ENCODE measurements at places on chromosomes 13 and 19. TPM values are rescaled to one million over a fixed set of nuclear protein-coding genes. Genes with fewer than 3 reads are reported as not detected.

ZNF570 gene
- 1.4 TPM for polyA plus RNA-seq

DNA sequence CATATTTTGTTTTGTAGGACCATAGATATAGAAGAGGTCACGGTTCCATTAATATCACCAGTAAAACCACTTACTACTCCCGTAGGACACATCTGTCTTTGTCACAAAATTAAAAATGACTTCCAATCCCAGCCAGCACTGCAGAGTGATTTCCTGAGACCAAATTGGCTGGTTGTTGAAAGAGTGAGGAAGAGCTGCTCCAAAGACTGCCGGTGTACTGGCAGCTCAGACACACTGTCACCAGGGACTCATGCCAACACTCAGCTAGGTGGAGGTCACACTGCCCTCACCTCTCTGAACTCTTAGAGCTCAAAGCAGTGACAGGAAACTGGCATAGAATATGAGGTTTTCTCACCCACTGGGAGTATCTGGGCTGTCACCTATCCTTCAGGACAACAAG lies 52.1 kb downstream of the FLT1 start:
- no peak for DNase-seq

TMEM150B gene
- polyA plus RNA-seq, result 89.2 TPM

- DNase-seq, result no peak
Measured at GRCh38 chr13:25978961-25979360, 72.9 kb downstream of the SHISA2 start.

ERF gene
- 51.6 TPM for polyA plus RNA-seq

DNA sequence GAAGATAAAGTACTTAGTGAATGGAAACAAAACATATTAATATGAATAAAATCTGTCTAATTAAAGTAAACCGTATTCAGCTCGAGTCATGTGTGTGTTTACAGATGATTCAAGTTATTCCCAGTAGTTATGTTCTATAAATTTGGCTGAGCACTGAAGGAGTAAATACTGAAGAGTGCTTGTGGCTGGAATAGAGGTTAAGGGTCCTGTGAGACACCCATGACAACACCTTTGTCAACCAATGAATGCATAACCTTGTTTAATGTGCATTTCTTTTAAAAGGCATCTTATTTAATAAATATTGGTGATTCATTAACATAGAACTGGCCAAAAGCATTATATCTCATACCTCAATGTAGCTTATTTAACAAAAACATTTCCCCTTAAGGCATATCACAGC lies 577.8 kb upstream of the SLITRK5 start:
- DNase-seq, result no peak

DNA sequence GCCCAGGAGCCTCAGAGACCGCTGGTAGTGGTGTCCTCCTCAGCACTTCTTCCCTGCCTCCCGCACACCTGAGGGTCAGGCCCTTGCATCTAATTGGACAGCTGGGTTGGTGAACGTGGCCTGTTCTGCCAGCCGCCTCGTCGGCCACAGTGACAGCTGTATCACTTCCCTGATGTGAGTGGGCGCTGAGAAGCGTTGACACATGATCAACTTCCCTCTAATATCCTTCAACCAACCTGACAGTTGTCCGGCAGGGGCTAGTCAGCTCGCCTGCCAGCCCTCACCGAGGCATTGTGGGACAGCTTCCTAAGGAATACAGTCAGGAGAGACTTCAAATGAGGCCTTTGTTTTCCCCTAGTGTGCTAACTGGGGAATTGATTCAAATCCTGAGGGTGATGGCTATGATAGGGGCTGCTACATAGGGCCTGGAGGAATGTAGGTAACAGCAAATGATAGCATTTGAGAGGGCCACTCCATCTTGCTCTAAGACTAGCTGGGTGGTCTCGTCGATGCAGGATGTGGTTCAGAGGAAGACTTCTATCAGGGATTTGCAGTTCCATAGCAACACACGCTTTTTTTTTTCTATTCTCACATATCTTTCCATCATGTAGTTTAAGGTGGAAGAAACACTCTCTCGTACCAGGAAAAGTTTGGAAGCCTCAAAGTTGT lies 230.8 kb downstream of the TSHZ3 start:
- no peak for DNase-seq

DNA sequence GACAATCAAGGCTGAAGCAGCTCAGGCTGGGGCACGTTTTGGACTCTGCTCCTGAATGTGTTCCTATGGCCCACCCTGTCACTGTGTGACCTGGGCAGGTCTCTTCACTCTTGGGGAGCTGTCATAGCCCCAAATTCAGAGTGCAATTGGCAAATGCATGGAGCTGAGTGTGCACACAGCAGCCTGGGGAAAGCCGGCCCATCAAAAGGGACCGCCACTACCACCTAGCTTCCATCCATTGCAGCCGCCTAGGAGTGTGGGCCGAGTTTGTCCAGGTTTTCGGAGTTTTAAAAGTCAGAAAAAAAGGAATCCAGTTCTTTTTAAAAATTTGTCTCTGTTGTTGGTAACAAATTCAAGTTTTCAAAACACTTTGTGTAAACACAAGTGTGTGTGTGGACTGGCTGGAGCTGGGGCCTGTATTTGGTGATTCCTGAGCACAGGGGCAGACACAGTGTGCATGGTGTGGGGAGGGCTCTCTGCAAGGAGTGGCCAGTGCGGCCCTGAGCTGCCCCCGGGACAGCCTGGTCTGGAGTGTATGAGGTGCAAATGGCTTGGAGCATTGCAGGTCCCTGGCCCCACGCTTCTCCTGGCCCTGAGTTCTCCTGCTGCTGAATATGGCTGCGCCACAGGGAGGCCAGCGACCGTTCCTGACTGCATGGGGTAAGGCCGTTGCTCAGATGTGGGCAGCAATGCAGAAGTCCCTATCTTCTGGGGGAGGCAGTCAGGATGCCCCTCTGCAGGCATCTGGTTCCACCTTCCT lies 13.2 kb upstream of the ZNF536 start:
- DNase-seq, result no peak

ZNF440 gene
- polyA plus RNA-seq, result 3.5 TPM

GRCh38 chr19:1206150-1206863 lies 729 bp downstream of the STK11 start:
- DNase-seq, result no peak

- no peak for DNase-seq
Measured at GRCh38 chr13:31996601-31997000, 35.0 kb upstream of the FRY start.

DNA sequence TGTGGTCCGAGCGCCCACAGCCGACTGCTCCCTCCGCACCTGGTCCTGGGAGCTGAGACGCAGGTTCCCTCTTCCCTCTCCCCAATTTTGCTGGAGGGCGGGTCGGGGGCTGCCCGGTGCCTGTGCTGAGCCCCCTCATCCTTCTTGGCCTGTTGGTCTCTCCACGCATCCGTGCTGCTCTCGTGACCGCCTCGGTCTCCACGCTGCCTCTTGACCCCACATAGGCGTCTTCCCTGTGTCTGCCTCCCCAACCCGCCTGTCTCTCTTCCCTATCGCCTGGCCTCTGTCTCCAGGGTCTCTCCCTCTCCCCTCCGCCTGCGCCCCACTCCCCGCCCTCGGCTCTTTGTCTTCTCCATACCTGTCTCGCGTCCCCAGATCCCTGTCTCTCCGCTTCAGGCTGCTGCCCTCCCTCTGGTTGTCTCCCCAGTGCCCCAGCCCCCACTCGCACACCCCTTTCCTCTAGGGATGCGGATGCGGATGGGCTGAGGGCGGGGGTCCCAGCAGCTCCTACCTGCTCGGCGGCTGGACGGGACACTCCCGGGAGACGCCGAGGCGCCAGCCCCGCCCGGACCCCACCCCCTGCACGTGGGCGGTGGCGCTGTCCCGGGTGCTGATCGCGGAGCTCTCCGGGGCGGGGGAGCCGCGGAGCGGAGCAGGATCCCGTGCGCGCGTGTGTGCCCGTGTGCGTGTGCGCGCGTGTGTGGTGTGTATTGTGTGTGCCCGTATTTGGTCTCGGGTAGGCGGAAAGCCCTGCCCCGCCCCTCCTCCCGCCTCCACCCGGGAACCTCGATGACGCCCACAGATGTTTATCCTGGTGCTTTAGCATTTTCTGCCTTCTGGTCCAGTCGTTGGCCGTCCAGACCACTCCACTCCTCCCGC lies at the start of gene SYT5:
Gene SYT5 (minus strand): TSS at position 684 of the 879 bp plus-strand sequence. CDS start 1,248 bp downstream, outside the sequence.
- peak; percentile 62 for DNase-seq

FLT1 gene
- 5.2 TPM for polyA plus RNA-seq

DNA sequence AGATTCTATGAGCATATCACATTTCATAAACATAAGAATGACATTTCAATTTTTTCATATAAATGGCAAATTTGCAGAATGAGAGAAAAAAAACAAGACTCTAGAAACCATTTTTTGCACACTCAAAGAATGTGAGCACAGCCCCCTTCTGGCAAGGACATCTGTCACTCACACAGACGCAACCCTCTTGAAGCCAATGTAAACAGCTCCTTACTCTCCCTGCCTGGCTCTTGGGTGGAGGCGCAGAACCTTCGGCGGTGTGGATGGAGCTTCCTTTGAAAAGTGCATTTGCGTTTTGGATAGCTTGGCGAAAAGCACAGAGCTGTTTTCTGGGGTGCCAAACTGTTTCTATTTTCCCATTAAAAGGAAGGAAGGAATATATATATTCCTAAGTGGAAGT lies 367.6 kb upstream of the TSHZ3 start:
- DNase-seq, result no peak

CASP14 gene
- not detected for polyA plus RNA-seq

- DNase-seq, result no peak
Measured at GRCh38 chr19:58395220-58395978, at the start of gene RNF225. Gene RNF225, plus strand, starts transcription at chr19:58395656. Its CDS starts 434 bp downstream, at chr19:58396090.

CGB2 gene
- polyA plus RNA-seq, result not detected

SELENOV gene
- polyA plus RNA-seq, result not detected

- DNase-seq, result no peak
Measured at GRCh38 chr13:98295371-98295770, 118.3 kb upstream of the RNF113B start.

DNA sequence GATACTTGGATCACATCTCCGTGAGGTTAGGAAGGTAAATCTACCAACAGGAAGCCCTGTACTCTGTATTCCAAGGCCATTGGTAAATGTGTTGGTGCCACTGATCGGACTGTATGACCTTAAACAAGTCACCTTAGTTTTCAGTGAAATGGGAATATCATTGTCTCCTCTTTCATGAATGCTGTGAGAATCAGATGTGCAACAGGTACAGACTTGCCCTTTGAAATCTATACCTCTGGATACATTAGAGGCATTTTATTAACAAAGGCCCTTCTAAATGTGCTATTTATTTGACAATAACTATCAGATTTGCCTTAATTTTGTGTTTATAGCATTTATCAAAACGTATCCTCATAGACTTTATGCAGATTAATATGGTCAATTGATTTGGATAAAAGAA lies 11.0 kb downstream of the NHLRC3 start:
- DNase-seq, result no peak

DNA sequence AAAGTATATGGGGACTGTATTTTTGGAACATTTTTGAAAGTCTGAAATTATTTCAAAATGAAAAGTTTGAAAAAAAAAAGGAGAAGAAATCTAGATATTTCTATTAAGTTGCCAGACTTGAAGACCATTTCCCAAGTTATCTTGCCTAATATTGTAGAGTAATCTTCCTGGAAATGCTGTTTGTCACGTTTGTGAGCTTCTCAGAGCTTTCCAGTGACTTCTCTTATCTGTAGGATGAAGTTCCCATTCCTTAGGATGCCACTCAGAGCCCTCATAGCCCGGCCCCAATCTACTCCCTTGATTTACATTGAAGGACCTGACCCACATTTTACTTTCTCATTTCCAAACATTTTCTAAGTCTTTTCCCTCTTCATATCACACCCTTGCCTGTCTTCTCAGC lies 23.6 kb downstream of the CEACAM8 start:
- no peak for DNase-seq

DNA sequence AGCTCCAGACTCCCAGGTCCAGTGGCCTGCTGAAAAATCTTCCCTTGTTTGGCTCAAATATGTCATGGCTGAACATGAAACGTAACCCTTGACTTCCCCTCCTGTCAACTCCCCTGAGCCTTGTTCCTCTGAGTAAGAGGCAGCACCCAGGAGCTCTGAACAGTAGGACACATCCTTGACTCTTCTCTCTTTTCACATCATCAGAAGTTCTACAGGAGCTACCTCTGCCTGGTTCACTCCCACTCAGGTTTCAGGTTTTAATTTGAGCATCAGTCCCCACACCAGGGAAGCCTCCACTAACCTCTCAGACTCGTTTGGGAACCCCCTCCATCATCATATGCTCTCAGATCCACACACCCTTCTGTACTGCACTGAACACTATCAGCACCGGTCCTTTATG lies 30.3 kb downstream of the ZNF823 start:
- DNase-seq, result no peak

DNA sequence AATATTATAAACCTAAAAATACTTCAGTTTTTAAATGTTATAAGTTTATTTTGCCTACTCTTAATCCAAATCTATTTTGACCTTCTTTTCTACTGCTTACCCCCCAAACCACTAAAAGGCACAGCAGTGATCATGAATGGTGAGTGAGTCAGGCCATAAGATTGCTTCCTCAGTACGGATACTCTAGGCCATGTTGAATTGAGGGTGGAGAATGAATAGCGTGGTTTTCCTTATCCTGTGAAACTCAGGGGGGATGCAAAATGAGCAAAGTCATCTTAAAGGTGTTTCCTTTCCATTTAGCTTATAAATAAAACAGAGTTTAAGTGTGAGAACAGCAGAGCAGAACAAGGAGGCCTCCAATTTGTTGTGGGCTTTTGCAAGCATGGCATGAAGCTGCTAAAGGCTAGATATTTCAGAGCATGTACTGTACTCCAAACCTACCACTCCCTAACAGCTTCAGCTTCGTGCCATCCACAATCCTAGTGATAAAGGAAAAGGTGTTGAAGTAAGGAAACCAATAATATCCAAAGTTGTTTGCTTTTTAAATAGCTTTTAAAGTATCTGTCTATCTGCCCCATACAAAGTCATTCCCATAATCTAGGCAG lies 25.0 kb downstream of the SERPINE3 start:
- DNase-seq, result no peak

DNA sequence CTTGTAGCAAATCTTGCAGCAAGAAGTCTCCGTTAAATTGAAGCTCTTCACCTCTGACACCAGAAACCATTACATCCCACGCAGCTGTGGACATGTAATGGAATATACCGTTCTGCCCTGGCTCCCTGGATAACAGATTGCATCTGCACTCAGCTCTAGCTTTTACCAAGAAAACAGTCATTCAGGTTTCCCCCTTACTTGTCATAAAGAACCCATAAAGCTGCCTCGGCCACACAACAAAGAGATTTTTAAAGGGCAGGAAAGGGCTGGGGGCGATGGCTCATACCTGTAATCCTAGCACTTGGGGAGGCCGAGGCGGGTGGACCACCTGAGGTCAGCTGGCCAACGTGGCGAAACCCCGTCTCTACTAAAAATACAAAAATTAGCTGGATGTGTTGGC lies 127.6 kb upstream of the RFC3 start:
- no peak for DNase-seq

GRCh38 chr19:47002853-47003610 lies 16.6 kb upstream of the NPAS1 start:
- DNase-seq, result no peak

ZNF729 gene
- not detected for polyA plus RNA-seq
